HFFc6 (cell line): ENCODE measurements at places on chromosomes 2 and 18. TPM values are rescaled to one million over a fixed set of nuclear protein-coding genes. Genes with fewer than 3 reads are reported as not detected.
A peak's percentile ranks its signal among the peaks of the same experiment; 100 is the strongest.

Gene CERKL
- not detected in 2 replicates for total RNA-seq

Gene DQX1
- total RNA-seq, result 0.14 to 0.42 TPM in 2 of 3 replicates, not detected in the other

Gene HOXD12
- 0.19 TPM in 1 of 3 replicates, not detected in the others for total RNA-seq

Gene SLC23A3
- total RNA-seq, result 0.75 to 1.3 TPM (median 0.90 TPM) in 3 replicates

Gene POTEI
- not detected in 2 replicates for total RNA-seq

Gene HOXD4
- 0.56 TPM in 1 of 3 replicates, not detected in the others for total RNA-seq

Gene LYG2
- not detected in 3 replicates for total RNA-seq

Gene LIMS4
- total RNA-seq, result 1.1 TPM in 2 replicates

Gene MYO5B
- total RNA-seq, result 0.15 to 0.28 TPM in 2 of 3 replicates, not detected in the other

Gene ARMC9
- 55.4 and 86.0 TPM in 2 replicates for total RNA-seq

Gene HOXD11
- 7.1 and 7.3 TPM in 2 replicates for total RNA-seq

Gene MERTK
- total RNA-seq, result 0.07 TPM in 1 of 3 replicates, not detected in the others

Gene ESPNL
- total RNA-seq, result 2.0 to 2.8 TPM (median 2.4 TPM) in 3 replicates

Gene CCT4
- 220 to 271 TPM (median 224 TPM) in 3 replicates for total RNA-seq

Gene SLC9A2
- total RNA-seq, result not detected in 3 replicates

Gene INHA
- total RNA-seq, result 0.14 and 0.60 TPM in 2 replicates

Gene HOXD13
- 1.4 to 1.8 TPM (median 1.6 TPM) in 3 replicates for total RNA-seq

Gene NOSTRIN
- not detected in 2 replicates for total RNA-seq

Gene ZFP36L2
- 65.4 to 83.2 TPM (median 67.1 TPM) in 3 replicates for total RNA-seq

- no peak for DNase-seq
Observed at GRCh38 chr18:59419386-59419785, 60.3 kb upstream of the LMAN1 start.

DNA sequence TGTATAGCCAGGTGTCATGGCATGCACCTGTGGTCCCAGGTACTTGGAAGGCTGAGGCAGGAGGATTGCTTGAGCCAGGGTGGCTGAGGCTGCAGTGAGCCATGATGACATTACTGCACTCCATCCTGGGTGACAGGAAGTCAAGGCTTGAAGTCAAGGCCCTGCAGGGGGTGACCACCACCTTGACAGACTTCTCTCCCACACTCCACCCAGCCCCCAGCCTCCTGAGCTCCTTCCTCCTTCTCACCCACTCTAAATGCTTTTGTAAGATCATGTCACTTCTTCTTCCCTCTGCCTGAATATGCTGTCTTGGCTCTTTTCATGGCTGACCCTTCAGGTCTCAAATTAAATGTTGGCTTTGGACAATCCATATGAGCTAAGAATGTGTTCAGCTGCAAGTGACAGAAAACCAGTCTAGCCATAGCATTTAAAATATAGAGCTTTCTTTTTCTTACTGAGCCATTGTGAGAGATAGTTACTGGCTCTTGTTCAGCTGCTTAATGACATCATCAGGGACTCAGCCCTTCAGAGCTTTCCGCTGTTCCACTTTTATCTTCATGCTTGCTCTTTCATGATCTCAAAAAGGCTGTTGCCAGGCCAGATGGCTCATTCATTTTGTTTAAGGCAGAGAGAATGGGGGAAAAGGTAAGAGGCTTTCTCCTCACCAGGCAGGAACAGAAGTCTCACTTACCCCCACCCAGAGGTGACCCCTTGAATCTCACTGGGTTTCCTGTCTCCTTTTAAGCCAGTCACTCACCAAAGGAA lies 36.7 kb upstream of the TTC39C start:
- no peak for DNase-seq

- DNase-seq, result no peak
Observed at GRCh38 chr2:101150306-101151145, 656 bp downstream of the TBC1D8 start.

GRCh38 chr2:25279091-25279651 lies 62.6 kb downstream of the DNMT3A start:
- no peak for DNase-seq

DNA sequence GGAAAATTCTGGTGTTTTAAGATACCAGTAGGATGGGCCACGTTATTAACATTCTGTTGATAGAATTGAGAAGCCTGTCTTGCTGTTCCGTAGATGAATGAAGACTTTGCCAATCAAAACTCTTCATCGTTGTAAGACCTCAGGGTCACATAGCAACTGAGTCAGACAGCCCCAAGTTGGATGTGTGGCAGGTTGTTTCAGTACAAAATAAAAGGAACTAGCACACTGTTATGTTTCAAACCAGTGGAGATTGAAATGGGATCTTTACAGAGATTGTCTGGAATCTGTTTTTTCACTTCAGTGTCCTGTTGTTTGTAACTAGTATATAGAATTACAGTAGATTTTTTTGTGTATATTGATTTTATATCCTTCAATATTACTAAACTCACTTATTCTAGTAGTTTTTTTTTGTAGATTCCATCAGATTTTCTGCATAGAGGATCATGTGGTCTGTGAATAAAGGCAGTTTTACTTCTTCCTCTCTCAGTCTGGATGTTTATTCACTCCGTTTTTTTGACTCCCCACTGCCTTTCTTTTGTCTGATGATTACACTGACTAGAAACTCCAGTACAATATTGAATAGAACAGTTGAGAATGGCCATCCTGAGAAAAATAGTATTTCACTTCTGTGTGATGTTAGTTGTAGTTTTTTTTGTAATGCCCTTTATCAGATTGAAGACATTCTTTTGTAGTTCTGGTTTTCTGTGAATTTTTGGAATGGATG lies 22.7 kb downstream of the EPC2 start:
- DNase-seq, result no peak

DNA sequence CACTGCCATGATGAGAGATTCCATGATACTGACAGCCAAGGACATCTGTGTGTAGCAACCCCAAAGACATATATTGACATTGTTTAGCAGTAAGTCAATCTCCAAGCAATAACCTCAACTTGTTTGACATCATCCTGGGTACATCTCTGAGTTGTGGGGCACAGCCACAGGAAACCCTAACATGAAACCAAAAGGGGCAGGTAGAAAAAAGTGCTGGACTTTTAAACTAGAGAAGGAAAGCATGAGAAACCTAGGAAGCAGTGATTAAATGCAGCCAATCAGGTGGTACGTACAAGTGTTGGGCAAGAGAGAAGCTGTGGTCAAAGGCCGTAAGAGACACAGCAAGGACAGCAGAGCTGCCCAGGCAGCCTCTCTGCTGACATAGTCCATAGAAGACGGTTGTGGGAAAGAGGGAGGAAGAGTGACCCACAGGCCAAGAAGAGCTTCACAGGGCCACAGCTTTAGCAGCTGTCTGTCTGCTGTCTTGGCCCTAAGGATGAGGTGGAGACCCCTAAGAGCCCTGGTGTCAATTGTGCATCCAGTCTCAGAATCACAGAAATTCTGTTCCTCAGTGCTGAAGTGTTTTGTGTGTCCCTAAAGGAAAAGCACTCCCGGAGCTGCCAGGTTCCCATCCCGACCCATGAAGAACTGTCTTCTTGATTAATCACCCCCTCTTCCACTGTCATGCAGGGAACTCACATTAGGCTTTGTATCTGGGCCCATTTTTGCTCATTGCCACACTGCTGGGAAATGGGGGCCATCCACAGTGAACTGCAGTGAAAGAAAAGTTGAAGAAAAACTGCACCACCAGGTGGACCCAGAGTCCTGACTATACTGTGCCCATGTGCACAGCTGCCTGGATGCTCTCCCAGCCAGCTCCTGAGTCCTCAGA lies 25.4 kb upstream of the CHN1 start:
- DNase-seq, result peak; percentile 45

DNA sequence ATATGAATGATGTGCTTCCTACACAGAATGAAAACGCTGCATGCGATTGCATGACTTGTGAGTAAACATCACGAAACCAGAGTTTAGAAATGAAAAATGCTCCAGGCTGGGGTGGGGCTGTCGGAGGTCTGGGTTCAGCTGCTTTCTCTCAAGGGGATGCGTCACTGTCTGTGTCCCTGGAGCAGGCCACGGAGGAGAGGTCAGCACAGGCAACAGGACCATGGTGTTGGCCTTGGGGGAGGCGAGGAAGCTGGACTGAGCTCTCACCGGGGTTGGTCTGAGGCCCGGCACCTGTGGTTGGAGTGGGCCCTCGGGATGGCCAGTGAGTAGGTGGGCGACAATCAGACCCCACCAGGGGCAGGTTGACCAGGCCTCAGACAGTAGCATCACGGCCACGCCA lies 89.0 kb upstream of the TMEM18 start:
- DNase-seq, result no peak

DNA sequence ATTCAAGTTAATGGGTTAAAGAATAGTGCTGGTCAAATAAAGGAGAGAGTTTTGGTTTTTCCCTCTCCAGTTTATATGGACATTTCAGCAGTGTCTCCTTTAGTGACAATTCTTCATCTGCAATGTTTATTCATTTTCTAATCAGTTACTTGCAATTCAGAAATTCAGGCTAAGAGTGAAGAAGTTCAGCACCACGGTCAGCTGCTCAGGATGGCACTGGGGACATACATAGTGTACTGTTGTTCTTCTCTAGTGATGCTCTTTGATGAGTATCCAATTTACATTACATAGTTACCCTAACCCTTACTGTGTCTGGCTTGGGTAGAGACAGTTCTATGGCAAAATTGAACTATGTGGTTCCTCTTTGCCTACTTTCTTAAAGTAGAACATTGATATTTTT lies 412.7 kb downstream of the CNTNAP5 start:
- no peak for DNase-seq

GRCh38 chr2:223801736-223802135 lies 35.6 kb downstream of the AP1S3 start:
- DNase-seq, result no peak

GRCh38 chr2:128754246-128754724 lies 435.6 kb upstream of the HS6ST1 start:
- no peak for DNase-seq

DNA sequence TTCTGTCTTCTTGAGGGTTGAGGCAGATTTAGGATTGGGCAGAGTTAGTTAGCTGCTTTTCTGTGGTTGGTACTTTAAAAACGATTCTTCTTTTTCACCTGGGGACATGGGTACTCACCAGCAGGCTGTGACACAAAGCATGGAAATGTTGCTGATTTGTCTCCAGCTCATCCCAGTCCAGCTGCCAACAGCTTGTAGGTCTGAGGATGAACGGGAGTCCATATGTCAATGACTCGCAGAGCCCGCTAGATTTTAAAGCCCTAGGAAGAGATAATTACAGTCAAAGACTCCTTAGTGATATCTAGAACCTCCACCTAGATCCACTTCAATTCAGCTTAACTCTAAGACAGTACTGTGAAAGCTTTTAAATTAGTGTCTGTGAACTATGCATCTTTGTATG lies 20.8 kb downstream of the DOK1 start:
- no peak for DNase-seq

GRCh38 chr2:220096406-220096805 lies 469.0 kb downstream of the SLC4A3 start:
- DNase-seq, result peak; percentile 66

GRCh38 chr18:36811955-36812354 lies 16.8 kb downstream of the TPGS2 start:
- peak; percentile 8 for DNase-seq

GRCh38 chr18:70732916-70733315 lies 444.1 kb downstream of the SOCS6 start:
- no peak for DNase-seq

GRCh38 chr2:64732146-64732545 lies 78.4 kb upstream of the SERTAD2 start:
- DNase-seq, result no peak

GRCh38 chr18:55907453-55908175 lies 319.6 kb upstream of the TCF4 start:
- no peak for DNase-seq

GRCh38 chr2:67237288-67237687 lies 159.8 kb upstream of the ETAA1 start:
- peak; percentile 6 for DNase-seq

DNA sequence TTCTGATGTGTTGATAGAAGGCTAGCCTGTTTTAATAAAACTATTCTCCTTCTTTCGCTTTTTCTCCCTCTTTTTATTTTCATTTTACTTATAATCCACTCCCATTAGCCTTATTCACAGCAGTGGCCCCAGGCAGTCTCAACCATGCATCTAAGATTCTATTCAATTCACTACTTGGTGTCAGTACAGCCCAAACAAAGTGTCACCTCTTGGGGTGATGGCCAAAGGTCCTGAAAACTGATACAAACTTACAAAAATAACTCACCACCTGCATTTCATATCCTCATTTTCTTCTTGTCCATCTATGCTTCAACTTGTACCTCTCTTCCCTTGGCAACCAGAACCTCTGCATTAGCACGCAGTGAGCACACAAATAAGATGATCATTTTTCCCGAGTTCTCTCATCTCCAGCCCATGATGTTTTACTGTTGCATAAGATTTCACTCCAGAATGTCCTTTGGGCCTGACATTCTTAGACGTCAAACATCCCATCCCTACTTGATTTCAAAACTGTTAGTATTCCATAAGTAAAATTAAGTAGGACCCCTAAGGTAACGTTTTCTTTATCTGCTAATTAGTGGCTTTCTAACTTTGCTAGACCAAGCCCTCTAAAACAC lies 559.3 kb upstream of the TNP1 start:
- DNase-seq, result no peak

- DNase-seq, result no peak
Observed at GRCh38 chr2:1893856-1894255, 149.5 kb upstream of the PXDN start.

- DNase-seq, result no peak
Observed at GRCh38 chr2:118278046-118278445, 189.8 kb downstream of the INSIG2 start.

DNA sequence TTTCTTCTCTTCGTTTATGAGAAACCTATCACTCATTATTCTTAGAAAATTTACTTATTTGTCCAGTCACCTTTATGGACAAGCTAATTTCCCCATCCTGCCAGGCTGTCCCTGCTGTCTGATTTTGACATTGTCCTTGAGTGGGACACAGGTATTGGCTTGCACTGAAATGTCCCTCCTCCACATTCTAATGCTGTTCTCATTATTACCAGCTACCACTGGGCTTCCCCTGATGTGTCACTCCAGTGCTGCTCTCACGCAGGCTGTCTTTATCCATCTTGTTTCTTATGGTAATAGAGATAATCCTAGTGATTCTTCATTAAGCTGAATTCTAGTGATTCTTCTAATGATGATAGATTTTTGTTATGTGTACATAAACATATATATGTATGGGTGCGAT lies 48.1 kb upstream of the RBMS1 start:
- no peak for DNase-seq

- no peak for DNase-seq
Observed at GRCh38 chr18:7303316-7304060, 72.6 kb downstream of the LRRC30 start.

GRCh38 chr2:14234911-14235310 lies 397.6 kb upstream of the LRATD1 start:
- DNase-seq, result no peak

GRCh38 chr2:64298161-64298560 lies 153.9 kb upstream of the PELI1 start:
- no peak for DNase-seq

GRCh38 chr2:128589681-128590080 lies 271.0 kb upstream of the HS6ST1 start:
- no peak for DNase-seq

DNA sequence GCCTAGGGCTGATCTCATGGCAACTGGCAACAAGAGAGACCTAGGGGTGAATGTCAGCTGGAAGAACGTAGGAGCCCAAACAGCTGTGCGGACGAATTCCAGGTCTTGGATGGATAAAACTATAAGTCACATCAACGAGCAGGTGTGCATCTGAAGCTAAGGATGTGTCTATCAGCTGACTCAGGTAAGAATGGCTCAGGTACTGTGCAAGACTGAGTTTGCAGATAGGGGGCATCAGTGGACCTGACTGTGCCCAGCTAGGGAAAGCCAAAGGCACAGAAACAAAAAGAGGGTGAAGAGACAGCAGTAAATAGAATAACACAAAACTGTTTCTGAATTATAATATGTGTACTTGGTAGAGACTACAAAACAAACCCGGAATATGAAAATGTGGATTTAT lies 357.3 kb downstream of the ZEB2 start:
- DNase-seq, result no peak

- no peak for DNase-seq
Observed at GRCh38 chr2:67776276-67776675, 286.5 kb downstream of the C1D start.

- DNase-seq, result no peak
Observed at GRCh38 chr2:2839782-2840531, 508.9 kb upstream of the MYT1L start.
